Astrocyte (in vitro differentiated cells and primary cell): ENCODE measurements at places on chromosomes 1 and 21. TPM values are rescaled to one million over a fixed set of nuclear protein-coding genes. Genes with fewer than 3 reads are reported as not detected.

Gene CYYR1
- 3.3 and 4.7 TPM in 2 replicates for total RNA-seq

DNA sequence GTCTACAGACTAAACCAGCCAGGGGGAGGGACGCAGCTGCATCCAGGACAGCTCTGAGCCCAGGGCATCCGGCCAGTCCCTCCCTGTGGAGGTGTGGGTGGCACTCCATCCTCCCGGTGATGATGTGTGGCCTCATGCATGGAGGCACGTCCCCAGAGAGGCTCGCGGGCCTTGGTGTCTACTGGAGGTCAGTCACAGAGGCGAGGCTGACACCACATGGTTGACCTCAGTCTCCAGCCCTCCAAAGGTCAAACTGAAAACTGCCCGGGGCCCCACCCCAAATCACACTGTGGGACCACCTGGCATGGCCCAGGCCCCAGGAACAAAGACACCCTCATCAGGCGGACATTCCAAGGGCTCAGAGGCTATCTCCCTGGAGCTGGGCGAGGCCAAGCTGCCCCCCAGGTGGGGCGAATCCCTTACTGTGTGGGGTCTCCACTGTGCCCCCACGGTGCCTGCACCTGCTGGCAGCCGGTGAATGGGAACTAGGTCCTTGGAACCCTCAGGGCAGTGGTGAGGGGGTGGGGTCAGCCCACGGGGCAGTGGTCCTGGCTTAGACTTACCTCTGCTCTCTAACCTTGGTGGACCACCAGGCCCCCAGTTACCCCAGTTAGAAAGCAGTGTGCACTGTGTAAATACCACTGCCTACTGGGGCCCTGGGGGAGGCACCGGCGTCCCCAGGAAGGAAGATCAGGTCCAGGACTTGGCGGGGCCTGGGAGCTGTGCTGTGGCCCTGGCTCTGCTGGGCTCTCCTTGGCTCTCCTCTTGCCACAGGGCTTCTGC lies 49.1 kb downstream of the TRPM2 start:
- DNase-seq: no peak
- H3K4me1 ChIP-seq: no peaks in the 10 kb centered on the region
- no peaks in the 10 kb centered on the region for H3K27me3 ChIP-seq

DNA sequence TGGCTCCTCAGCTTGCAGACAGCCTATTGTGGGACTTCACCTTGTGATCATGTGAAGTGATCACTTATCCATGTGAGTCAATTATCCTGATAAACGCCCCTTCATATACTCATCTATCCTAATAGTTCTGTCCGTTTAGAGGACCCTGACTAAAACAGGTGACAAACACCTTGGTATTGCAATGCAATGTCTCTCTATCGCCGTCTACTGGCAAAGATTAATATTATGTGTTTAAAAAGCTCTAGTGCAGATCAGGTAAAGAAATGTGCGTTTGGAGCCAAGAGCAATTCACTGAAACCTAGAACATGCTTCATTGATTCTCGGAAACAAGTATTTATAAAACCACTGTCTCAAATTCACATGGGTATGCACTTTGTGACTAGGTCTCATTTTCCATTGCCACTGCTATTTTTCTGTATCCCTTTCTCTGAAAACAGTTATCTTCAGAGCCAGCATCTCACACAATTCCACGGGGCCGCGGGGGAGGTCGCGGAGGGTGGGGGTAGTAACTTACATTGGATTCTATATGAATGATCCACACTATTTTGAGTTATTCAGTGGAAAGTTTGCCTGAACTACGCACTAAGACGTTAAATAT lies 554.6 kb upstream of the NCAM2 start:
- H3K27ac ChIP-seq: no peak overlapping the region
- no peak overlapping the region for H3K4me3 ChIP-seq
- H3K4me1 ChIP-seq: no peaks in the 10 kb centered on the region
- no peak for DNase-seq
- no peaks in the 10 kb centered on the region for H3K36me3 ChIP-seq
- H3K27me3 ChIP-seq: no peaks in the 10 kb centered on the region

Gene HCRTR1
- not detected in 2 replicates for total RNA-seq

DNA sequence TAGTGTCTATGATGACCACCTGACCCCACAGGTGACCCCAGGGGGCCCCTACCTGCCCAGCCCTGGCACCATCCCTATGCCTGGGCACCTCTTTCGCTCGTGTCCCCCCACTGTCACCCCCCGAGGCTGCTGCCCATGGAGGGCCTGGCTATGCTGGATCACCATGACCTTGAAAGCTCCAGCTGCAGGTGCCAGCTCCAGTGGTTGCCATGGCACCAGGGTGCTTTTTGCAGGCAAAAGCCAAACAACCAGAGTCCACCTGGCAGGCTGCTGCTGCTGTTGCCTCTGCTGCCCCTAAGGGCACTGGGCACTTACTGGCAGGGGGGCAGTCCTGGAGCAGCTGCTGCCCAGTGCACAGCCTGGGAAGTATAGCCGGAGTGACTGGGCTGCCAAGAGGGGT lies 21.7 kb downstream of the ETNK2 start:
- no peak for DNase-seq
- H3K36me3 ChIP-seq: no peaks in the 10 kb centered on the region
- peak overlapping the region; percentile 41 for H3K27ac ChIP-seq
- peaks cover 35% of the 10 kb centered on the region for H3K4me1 ChIP-seq
- no peaks in the 10 kb centered on the region for H3K27me3 ChIP-seq

DNA sequence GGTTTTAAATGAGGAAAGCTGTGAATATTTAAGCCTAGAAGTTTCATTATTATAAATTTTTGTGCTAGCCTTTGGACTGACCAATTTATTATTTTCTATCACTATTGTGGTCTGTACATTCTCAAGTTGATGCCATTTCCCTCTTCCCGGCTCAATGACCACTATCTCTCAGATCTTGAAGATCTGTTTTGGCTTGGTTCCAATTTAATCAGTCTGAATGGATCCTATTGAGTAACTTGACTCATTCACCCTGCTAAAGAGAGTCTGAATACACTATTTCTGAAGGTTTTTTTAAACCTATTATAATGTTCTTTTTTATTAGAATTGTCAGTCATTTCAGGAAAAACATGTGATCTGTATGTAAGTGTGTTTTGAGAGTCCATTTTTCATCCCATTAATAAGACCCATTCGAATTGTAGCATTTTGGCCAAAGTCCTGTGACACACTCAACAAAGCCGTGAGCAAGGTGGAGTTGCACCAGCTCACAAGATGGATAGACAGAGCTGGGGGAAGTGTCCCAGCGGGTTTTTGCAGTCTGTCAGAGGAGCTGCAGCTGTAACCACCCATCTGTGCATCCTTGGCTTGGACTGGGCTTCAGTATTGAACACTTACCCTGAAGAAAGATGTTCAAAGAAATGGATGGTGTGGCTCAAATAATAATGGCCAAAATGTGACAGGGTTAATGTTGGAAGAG lies 145.6 kb downstream of the NFIA start:
- H3K27me3 ChIP-seq: peaks cover 11% of the 10 kb centered on the region
- no peak overlapping the region for H3K4me3 ChIP-seq
- no peak overlapping the region for H3K27ac ChIP-seq
- H3K4me1 ChIP-seq: no peaks in the 10 kb centered on the region
- DNase-seq: no peak
- no peaks in the 10 kb centered on the region for H3K36me3 ChIP-seq

GRCh38 chr1:207156826-207157225 lies 52.8 kb downstream of the C4BPA start:
- H3K27me3 ChIP-seq: no peaks in the 10 kb centered on the region
- no peak overlapping the region for H3K4me3 ChIP-seq
- H3K36me3 ChIP-seq: no peaks in the 10 kb centered on the region
- H3K4me1 ChIP-seq: no peaks in the 10 kb centered on the region
- H3K27ac ChIP-seq: no peak overlapping the region
- no peak for DNase-seq

DNA sequence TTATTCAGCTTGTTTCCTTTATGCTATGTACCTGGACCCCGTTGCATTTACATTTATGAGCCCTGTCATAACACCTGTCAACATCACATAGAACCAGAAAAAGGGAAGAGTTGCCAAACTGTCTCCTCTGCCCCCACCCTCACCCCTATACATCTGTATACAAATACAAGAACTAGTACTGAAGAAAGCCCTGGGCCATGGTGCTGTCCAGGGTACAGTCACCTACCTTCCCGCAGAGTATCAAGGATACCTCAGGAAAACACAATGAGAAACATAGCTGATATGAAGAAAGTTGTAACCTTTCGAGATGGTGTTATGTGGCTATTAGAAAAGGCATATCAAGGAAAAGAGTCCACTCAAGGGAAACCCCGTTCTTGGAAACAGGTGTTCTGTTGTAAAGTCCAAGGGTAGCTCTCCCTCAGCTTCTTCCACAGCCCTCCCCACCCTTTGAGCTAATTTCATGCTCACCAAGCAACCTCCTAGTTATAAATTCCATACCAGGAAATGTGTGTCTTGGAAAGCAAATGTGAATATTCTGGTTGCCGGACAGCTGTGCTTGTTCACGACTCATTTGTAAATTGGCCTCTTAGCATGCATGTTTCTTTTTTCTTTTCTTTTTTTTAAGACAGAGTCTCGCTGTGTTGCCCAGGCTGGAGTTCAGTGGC lies 16.7 kb upstream of the AVPR1B start:
- no peak for DNase-seq
- H3K4me3 ChIP-seq: no peak overlapping the region
- H3K36me3 ChIP-seq: no peaks in the 10 kb centered on the region
- no peaks in the 10 kb centered on the region for H3K4me1 ChIP-seq
- H3K27me3 ChIP-seq: peaks cover 11% of the 10 kb centered on the region

DNA sequence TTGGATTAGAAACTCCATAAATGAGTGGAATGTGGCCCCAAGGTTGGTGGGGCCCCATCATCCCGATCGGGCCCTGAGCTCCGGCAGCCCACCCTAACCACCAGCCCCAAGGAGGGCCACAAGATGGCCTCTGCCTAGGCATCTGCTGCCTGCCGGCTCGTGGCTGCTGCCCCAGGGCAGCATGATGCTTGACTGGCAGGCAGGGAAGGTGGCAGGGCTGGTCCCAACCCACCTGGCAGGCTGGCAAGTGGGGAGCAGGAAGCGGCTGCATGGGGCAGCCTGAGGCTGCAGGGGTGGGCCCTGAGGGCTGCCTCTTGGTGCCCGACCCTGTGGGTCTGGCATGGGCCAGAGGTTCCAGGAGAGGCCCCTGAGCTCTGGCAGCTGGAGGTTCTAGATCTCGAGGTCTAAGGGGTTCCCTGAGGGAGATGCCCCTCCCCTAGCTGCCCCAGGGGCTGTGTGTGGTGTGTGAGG lies 760 bp upstream of the GJC2 start:
- peaks cover 22% of the 10 kb centered on the region for H3K4me1 ChIP-seq
- DNase-seq: no peak
- no peak overlapping the region for H3K4me3 ChIP-seq

GRCh38 chr1:35585281-35585680 lies 12.2 kb downstream of the TFAP2E start:
- H3K27me3 ChIP-seq: no peaks in the 10 kb centered on the region
- no peak overlapping the region for H3K4me3 ChIP-seq
- H3K4me1 ChIP-seq: no peaks in the 10 kb centered on the region
- H3K27ac ChIP-seq: no peak overlapping the region
- no peak for DNase-seq

DNA sequence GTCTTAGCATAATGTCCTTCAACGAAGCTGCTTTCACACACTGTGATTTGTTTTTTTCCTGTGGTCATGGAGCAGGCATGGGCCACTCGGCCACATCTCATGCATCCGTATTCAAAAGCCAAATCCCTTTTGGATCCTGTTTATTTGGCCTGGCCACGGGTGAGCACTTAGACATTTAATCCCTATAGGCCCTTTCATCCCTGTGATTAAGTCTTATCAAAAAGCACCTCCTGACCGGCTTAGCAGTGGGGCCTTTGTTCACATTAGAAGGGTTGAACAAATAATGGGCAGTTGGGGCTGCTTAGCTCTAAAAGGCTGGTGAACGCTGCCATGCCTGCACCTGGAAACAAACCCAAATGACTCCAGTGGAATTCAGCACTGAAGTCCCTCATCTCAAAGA lies 2.0 kb downstream of the KCNE2 start:
- H3K4me3 ChIP-seq: no peak overlapping the region
- no peak for DNase-seq
- no peak overlapping the region for H3K27ac ChIP-seq
- H3K4me1 ChIP-seq: no peaks in the 10 kb centered on the region

Gene FAM72D
- total RNA-seq: 0.70 and 1.00 TPM in 2 replicates

- H3K4me1 ChIP-seq: no peaks in the 10 kb centered on the region
- peaks cover 12% of the 10 kb centered on the region for H3K27me3 ChIP-seq
- H3K36me3 ChIP-seq: no peaks in the 10 kb centered on the region
- DNase-seq: no peak
- no peak overlapping the region for H3K27ac ChIP-seq
- no peak overlapping the region for H3K4me3 ChIP-seq
Observed at GRCh38 chr1:101438359-101438758, 201.5 kb downstream of the S1PR1 start.

DNA sequence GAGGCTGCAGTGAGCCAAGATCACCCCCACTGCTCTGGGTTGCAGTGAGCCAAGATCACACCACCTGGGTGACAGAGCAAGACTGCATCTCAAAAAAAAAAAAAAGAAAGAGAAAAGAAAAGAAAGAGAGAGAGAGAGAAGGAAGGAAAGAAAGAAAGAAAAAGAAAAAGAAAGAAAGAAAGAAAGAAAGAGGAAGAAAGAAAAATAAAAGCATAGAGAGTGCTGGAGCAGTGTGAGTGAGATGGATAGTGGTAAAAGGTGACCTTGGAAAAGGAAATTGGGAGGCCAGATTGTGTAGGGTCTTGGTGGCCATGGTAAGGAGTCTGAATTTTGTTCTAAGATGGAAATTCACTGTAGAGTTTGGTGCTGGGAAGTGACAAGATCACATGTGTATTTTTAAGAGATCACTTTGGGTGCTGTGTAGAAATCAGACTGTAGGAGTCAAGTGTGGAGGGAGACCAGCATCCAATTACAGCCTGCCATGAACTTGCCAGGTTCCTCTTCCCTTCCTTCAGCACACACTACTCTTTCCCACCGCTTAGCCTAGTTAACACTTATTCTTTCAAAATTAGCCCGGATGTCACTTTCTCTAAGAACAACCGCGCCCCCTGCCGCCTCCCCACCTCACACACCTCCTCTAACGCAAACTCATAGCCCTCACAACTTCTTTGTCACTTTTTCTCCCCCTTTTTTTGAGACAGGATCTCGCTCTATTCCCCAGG lies 17.9 kb downstream of the MTX1 start:
- H3K36me3 ChIP-seq: no peaks in the 10 kb centered on the region
- no peaks in the 10 kb centered on the region for H3K27me3 ChIP-seq
- peak overlapping the region; percentile 84 for H3K4me3 ChIP-seq
- peak overlapping the region; percentile 84 for H3K27ac ChIP-seq
- DNase-seq: peak; percentile 74

- no peak overlapping the region for H3K27ac ChIP-seq
- H3K36me3 ChIP-seq: no peaks in the 10 kb centered on the region
- no peaks in the 10 kb centered on the region for H3K27me3 ChIP-seq
- H3K4me1 ChIP-seq: peaks cover 2% of the 10 kb centered on the region
Observed at GRCh38 chr1:204513117-204513716, 3.0 kb upstream of the MDM4 start.

DNA sequence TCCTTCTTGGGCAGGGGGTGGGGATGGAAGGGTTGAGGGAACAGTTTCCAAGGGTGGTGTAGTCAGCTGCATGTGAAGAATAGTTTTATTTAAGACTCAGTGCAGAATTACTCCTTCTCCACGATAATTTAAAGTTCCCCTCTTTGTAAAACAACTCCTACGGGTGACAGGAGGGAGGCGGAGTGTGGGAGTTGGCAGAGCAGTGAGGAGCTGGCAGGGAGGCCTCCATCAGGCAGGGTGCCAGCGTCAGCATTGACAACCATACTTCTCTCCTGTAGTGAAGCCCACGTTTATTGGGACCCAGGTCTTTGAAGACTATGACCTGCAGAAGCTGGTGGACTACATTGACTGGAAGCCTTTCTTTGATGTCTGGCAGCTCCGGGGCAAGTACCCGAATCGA lies 93.8 kb downstream of the MTR start:
- no peaks in the 10 kb centered on the region for H3K4me1 ChIP-seq
- H3K27ac ChIP-seq: no peak overlapping the region
- no peak overlapping the region for H3K4me3 ChIP-seq
- no peak for DNase-seq
